ENCODE measurements at places on chromosomes 5 and 9.

- DNase-seq: peak; percentile 73
These were observed 12.8 kb upstream of the TYRP1 start for GRCh38 chr9:12680341-12680740.

GRCh38 chr5:82072138-82072537, 100.3 kb downstream of the ATG10 start:
- DNase-seq: no peak

GRCh38 chr9:99555792-99556191, 265.9 kb upstream of the NR4A3 start:
- no peak for DNase-seq

- peak; percentile 62 for DNase-seq
These were observed 9.2 kb downstream of the LIFR start for GRCh38 chr5:38547257-38547656.

DNA sequence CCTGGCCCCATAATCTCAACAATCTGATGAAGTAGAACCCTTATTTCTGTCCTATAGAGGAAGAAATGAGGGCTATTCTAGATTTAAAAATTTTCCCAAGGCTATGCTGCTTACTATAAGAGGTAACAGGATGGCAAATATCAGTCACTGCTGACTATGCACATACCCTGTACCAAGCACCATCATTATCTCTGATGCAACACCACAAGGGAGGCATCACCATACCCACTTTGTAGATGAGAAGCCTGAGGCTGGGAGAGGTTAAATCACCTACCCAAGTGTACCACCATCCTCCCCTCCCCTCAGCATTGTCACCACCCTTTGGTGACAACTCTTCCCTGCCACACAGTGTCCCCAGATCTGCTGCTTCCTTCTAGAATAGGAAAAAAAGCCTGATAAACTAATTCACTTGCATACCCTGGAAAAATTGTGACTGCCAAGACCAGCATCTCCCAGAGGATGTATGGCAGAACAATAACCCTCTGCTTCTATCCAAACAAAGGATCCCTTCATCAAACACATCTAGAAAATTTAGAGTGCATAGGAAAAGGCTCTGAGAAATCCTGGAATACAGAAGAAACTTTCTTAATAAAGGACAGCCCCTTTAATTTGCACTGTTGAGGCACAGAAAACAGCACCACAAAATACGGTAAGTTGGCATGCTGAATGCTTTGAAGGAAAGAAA, 48.3 kb downstream of the PRRC1 start:
- no peak for DNase-seq

DNA sequence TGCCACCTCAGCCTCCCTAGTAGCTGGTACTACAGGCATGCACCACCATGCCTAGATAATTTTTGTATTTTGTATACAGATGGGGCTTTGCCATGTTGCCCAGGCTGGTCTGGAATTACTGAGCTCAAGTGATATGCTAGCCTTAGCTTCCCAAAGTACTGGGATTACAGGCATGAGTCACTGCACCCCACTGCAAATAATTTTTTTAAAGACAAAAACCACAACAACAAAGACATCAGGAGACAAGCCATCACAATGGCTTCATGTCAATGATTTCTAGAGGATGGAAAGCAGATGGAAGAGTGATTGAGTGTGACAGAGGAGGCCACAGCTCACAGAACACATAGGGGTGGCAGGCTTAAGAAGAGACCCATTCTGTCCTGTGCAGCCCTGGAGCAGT, 97.9 kb upstream of the PCSK1 start:
- DNase-seq: peak; percentile 42
